ENCODE measurements at places on chromosomes 2 and 18.

DNA sequence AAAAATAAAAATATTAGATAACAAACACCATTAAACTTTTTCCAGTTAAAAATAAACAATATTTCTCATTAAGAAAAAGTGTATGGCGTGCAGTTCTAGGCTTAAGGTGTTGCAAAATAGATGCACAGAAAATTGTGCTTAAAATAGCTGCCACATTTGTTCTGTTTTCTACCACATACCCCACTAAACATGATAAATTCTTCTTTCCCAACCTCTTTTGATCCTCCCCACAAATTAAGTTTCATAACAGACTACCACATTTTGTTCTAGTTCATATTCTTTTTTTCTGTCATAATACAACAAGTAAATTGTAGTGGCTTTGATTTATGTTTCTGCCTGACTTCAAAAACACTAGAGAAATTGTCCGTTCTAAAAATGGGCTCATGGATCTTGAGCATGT, 64.5 kb downstream of the ARHGAP28 start:
- no peak for DNase-seq

DNA sequence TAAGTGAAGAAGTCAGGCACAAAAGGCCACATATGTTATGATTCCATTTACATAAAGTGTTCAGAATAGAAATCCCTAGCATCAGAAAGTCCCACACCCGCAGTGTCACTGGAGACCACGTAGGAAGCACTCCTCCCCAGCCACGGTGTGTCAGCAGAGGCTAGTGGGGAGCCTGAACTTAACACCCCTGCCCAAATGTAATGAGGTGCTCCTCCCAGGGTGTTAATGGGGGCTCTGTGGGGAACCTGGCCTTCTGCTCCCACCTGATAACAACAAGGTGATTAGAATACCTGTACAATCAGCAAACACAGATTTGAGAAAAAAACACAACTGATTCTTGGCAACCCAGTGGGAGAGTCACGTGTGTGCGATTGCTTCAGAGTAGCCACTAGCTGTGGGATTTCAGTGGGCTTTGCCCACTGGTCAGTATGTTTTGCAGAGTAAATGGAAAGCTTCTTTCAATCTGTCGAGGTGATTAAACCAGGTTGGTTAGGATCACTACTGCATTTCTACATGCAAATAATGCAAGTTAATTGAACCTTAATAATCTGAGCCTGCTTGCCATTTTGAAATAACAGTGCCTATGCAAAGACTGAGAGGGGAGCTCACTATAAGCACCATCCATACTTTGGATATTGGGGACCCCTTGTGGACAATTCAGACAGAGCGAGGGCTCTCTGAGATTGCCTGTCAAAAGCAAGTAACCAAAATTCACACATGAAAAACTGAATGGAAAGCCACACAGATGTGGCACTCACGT, 20.6 kb upstream of the ATRAID start:
- no peak for DNase-seq

- no peak for DNase-seq
Measured at GRCh38 chr2:179268277-179268925, 3.8 kb upstream of the SESTD1 start.

- no peak for DNase-seq
Measured at GRCh38 chr2:236899146-236899545, 186.5 kb upstream of the COPS8 start.

DNA sequence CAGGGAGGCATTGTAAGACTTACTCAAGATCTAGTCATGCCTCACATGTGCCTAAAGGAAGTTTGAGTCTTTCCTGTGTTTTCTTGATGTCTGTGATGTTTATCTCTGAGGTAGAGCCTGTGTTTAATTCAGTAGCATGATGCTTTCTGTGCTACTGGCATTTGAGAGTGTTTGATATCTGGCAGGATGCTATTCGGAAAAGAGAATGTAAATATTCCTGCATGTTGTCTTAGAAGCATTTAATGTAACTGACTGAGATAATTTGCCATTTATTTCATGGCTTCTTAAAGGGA, 58.8 kb downstream of the GREB1L start:
- peak; percentile 13 for DNase-seq

GRCh38 chr2:128585706-128586105, 267.0 kb upstream of the HS6ST1 start:
- no peak for DNase-seq

DNA sequence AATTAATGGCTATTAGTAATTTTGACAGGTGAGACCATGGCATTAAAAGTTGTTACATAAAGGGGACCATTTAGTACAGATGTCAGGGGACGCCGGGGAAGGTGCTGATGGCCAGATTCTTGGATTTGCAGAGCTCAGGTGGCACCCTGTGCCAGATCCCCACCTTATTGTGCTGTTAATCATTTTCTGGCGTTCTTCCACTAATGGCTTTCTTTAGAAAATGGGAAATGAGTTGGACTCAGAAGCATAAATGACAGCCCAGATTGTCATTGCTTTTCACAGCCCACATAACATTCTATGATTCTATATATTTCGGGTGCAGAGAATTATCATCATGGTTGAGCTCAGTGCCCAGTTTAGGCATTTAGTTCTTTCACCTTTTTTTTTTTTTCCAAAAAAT, 257.2 kb upstream of the TCF4 start:
- DNase-seq: no peak

DNA sequence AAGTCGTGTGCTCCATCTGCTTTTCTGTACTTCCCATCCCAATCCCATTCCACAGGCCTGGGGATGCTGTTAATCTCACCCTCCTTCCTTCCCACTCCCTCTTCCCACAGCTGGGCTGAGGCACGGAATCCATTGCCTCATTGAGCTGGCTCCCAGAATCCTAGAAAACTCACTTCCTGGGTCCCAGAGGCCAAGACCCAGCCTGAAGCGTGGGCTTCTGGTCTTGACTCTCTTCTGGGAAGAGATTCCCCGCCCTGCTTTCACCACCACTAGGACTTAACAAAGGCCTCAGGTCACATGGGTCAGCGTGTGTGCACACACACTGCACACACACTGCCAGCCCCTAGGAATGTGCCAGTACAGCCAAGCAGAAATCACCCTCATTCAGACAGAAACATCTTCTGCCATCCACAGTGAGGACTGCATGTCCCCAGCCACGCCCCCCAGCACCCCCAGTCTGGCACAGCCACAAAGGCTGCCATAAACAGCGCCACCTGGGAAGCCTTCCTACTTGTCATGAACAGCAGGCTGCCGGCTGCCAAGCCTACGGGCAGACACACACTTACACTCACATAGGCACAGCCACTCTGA, 165.8 kb downstream of the TNS1 start:
- no peak for DNase-seq

DNA sequence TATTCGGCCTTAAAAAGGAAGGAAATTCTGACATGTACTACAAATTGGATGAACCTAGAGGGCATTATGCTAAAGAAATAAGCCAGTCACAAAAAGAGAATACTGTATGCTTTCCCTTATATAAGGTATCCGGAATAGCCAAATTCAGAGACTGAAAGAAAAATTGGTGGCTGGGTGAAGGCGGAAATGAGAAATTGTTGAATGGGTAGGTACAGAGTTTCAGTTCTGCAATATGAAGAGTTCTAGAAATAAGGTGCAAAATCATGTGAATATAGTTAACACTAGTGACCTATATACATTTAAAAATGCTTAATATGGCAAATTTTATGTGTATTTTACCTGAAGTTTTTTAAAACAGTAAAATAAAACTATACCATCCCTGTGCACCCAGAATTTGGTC, 43.1 kb downstream of the RMP24 start:
- DNase-seq: no peak

GRCh38 chr2:75564713-75565359, 4.1 kb upstream of the EVA1A start:
- no peak for DNase-seq

- peak; percentile 34 for DNase-seq
Measured at GRCh38 chr2:75896779-75897366, 186.2 kb upstream of the GCFC2 start.

GRCh38 chr2:177670791-177671535, 278.4 kb downstream of the AGPS start:
- no peak for DNase-seq

DNA sequence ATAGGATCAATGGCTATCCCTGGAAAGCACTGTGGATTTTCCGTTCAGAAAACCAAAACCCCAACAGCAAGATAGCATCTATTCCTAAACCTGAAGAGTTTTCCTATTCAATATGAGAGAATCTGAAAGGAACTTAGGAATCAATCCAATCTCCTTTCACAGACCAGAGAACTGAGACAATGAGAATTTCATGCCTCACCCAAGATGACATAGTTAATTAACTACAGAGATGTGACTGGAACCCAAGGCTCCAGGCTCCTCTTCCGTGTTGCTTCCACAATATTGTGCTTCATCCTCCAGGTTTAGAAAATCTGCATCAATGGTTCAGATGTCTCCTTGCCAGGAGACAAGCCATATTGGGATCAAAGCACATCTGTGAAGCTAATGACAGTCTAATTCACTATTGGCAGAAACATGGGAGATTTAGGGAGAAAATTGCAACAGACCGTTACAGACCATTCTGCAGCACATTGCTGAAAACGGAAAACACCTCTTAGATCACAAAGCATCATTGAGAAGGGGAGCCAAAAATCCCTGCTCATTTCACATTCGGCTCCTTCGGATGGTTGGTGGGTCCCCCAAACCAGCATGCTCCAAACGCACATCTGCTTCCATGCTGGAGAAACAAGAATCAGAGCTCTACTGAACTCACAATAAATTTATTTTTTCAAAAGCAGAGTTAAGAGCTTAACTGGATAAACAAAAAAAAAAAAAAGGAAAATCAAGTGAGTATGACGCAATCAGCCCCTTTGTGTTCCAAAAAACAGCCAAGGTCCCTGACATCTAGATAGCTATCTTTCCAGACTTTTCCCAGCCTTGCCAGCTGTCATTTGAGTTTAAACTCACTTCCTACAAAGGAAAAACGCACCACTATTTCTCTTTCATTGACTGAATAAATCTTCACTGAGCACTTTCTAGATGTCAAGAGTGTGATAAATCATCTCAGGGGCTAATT, 290.3 kb downstream of the C1D start:
- no peak for DNase-seq

DNA sequence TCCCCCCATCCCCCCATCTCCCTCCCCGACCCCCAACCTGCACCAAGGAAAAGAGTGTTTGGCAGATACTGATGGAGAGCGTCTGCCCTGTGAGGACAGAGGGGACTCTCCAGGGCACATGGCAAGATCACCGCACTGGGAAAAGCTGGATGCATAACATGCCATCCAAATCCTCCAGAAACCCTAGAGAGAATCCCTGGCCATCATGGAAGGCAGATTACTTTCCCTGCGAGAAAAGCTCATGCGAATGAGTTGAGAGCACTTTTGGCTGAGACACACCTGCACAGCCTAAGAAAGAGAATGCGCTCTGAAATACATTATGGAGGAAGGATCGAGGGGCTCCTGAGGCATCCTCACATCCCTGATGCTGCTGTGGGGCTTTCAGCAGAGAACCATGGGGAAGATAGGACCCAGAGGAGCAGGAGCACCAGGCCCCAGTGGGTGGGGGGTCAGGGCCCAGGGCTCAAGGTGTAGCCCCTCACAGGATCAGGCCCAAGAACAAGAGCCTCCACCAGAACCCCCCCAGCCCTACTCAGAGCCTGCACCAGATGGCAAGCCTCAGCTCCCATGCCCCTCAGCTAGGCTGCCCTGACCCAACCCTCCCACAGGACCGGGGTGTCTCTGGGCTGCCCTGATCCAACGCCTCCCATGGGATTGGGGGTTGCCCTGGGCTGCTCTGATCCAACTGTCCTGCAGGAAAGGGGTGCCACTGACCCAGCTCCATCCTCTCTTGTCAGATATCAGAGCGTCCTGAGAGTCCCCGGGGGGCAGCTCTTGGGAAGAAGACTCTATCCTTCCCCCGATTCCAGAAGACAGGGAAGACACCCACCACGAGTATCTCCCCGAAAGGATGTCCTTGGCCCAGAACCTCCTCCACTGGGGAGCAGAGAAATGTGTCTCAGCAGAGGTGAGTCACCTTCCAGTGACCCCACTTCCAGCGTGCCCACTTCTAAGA, 153.4 kb downstream of the NDUFA10 start:
- no peak for DNase-seq

DNA sequence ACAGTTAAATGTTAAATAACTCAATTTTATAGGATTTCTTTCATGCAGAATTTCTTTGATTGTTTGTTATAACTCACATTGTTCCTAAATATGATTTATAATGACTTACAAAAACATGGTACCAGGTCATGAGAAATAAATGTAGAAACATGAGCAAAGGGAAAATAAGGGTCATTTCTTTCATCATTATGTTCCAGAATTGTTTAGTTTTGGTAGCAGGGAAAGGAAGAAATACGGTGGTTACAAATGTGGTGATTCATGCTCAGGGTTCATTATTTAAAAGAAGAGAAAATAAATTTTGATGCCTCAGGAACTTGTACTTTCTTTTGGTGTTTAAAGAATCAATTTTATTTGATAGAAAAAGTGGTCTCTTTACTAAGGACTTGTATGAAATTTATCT, 4.4 kb downstream of the LYPD6B start:
- no peak for DNase-seq

DNA sequence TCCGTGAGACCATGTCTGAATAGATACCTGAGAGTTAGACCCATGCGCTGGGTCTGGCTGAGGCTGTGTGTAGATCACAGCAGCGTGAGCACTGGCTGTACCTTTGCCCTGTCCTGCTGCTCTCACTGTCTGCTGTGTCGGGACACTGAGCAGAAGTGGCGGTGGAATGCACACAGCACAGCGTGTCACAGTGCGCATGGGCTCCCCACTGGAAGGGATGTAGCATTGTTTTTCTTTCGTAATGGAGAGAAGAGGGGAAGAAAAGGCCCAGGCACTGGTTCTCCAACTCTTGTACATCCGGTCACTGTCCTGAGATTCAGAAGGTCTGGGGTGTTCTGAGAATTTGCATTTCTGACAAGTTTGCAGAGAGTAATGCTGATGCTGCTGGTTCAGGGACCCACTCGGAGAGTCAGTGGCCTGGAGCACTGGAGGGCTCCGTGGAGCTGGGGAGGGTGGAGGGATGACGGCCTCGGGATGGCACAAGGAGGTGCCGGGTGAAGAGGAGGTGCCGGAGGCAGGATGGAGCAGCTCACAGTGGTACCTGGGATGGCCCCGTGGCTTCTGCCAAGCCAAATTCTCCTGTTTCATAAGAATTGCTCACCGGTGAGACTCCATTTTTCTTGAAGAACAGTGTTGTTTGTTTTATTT, 252.8 kb downstream of the LDLRAD4 start:
- DNase-seq: no peak

- DNase-seq: no peak
Measured at GRCh38 chr2:241965931-241966412, 96.4 kb downstream of the RTP5 start.

- DNase-seq: no peak
Measured at GRCh38 chr2:130830538-130830937, 6.2 kb upstream of the ARHGEF4 start.

GRCh38 chr18:24474406-24474805, 14.0 kb downstream of the HRH4 start:
- DNase-seq: no peak

- DNase-seq: peak; percentile 44
Measured at GRCh38 chr18:46842583-46842982, 74.7 kb downstream of the PIAS2 start.

GRCh38 chr2:158464426-158465281, 7.9 kb downstream of the PKP4 start:
- no peak for DNase-seq
